ENCODE measurements at places on chromosomes 2 and 18. TPM values are rescaled to one million over a fixed set of nuclear protein-coding genes. Genes with fewer than 3 reads are reported as not detected.

DNA sequence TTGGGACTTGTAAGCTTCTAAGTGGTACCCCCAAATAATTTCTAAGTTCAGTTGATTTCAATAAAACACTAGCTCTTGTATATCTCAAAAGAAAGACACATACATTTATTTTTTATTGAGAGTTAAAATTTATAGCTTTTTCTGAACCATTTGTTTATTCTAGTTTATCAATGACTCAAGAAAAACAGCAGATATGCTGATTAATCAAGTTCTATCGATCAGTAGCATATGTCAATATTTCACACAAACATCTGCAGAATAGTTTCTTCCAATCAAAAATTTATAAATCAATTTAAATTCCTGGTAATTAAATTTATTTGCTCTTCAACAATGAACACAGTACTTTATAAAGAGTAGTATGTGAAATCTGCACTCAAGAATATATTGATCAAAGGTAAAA is 5.3 kb downstream of the FIGN start:
- no peaks in the 10 kb centered on the region for H3K36me3 ChIP-seq
- H3K27ac ChIP-seq = no peak overlapping the region
- no peaks in the 10 kb centered on the region for H3K27me3 ChIP-seq
- H3K4me1 ChIP-seq = no peaks in the 10 kb centered on the region

DNA sequence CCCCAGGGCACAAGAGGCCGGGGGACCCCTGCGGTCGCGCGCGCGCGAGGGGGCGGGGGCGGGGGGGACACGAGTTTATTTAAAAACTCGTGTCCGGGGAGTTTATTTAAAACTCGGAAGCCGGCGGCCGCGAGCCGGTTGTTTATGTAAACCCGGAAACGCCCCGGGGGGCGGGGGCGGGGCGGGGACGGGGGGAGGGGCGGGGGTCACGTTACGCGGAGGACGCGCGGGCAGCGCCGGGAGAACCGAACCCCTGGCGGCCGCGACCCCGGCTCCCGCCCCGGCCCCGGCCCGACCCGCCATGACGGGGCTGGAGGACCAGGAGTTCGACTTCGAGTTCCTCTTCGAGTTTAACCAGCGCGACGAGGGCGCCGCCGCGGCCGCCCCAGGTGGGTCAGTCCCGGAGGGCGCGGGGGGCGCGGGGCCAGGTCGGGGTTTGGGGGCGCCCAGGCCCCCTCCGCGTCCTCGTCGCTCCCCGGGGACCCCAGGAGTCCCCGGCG is 4.4 kb downstream of the NFATC1 start:
- H3K27ac ChIP-seq = no peak overlapping the region
- H3K4me1 ChIP-seq = no peaks in the 10 kb centered on the region
- DNase-seq = peak; percentile 86
- H3K4me3 ChIP-seq = peak overlapping the region; percentile 74

DNA sequence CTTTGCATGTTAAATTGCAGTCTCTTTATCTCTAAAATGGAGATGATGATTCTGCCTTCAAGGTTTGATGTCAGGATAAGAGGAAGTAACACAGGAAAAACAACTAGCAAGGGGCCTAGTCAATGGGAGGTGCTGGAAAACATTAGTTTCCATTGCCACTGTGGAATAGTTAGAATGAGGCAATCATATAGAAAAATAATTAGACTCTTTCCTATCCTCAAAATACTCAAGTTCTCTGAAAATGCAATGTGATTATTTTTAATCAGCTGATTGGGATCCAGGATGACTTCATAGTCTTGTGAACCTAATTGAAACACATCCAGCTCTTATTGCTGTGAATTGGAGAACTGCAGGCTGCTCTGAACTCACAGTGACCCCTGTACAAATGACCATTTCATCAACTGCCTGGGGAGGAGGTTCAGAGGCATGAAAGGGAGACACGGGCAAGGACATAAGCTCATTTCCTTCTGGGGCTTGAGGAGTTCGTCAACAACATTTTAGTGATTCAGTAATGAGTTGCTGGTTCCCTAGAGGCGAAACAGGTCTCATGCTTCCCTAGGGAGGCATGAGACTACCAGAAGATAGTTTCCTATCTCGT is 422.5 kb downstream of the LPIN1 start:
- no peaks in the 10 kb centered on the region for H3K4me1 ChIP-seq
- no peaks in the 10 kb centered on the region for H3K36me3 ChIP-seq
- DNase-seq = no peak
- no peak overlapping the region for H3K27ac ChIP-seq

COBLL1 gene
- total RNA-seq = 13.2 TPM
